Osteoblast (primary cell): ENCODE measurements at places on chromosomes 12 and 14. TPM values are rescaled to one million over a fixed set of nuclear protein-coding genes. Genes with fewer than 3 reads are reported as not detected.

DNA sequence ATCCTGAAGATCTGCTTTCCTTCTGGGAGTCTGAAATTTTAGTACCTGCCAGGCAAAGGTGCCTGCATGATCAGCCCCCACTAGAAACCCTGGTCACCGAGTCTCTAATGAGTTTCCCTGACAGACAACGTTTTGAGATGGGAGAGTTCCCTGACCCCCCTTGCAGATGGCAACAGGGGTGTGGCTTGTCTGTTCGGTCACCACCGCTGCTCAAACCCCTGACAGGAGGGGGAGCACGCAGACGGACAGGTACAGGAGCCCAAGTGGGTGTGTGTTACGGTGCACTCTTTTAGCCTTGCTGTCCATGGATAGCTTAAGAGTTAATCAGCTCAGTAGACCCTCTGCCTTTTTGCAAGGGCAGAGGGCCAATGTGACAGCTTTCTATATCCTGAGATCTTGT, 19.3 kb upstream of the CDKN3 start:
- H3K4me1 ChIP-seq: peaks cover 8% of the 10 kb centered on the region
- no peak overlapping the region for H3K27ac ChIP-seq
- H3K27me3 ChIP-seq: peaks cover 23% of the 10 kb centered on the region
- H3K4me3 ChIP-seq: no peak overlapping the region

RTL1 gene
- not detected in 2 replicates for total RNA-seq

- H3K27me3 ChIP-seq: no peaks in the 10 kb centered on the region
- peak; percentile 57 for DNase-seq
- peaks cover 33% of the 10 kb centered on the region for H3K4me1 ChIP-seq
- H3K4me3 ChIP-seq: no peak overlapping the region
These were observed 80.4 kb downstream of the LIN7A start for GRCh38 chr12:80857311-80857710.

DNA sequence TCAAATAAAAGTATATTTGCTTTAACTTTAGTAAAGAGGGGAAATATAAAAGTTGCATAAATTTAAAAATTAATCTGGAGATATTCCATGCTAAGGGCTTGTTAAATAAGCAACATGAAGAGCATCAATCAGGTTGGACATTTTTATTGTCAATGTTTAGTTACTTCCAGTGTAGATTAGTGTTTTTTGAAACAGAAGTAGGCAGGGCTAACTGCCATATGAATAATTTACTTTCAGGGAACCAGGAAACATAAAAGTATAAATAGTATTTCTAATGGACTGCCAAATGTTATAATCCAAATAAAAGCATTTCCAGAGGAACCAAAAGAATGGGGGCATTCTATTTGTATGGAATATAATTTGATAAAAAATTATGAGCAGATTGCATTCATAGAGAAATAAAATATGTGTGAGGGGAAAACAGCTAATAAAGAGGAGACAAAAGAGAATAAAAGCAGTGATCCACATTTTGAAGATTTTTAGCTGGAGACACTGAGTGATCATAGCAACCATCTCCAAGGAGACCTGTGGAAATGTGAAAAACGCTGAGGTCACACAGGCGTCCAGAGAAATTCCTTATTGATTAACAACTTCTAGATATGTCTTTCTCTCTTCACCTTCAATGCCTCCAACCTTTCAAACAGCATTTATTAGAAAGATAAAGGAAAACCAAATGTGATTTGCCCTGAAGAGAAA, 70.8 kb downstream of the SRGAP1 start:
- no peak overlapping the region for H3K4me3 ChIP-seq
- H3K27ac ChIP-seq: peak overlapping the region; percentile 98
- H3K27me3 ChIP-seq: no peaks in the 10 kb centered on the region
- peak; percentile 11 for DNase-seq
- H3K4me1 ChIP-seq: peaks cover 56% of the 10 kb centered on the region
- no peaks in the 10 kb centered on the region for H3K36me3 ChIP-seq

C14orf119 gene
- total RNA-seq: 41.5 and 43.1 TPM in 2 replicates

- no peak for DNase-seq
- no peak overlapping the region for H3K4me3 ChIP-seq
- no peaks in the 10 kb centered on the region for H3K27me3 ChIP-seq
- peaks cover 10% of the 10 kb centered on the region for H3K4me1 ChIP-seq
These were observed 42.9 kb downstream of the TRIP11 start for GRCh38 chr14:91996948-91997371.

TMEM52B gene
- total RNA-seq: not detected in 2 replicates

ZNF410 gene
- 83.2 and 83.4 TPM in 2 replicates for total RNA-seq
